ENCODE measurements at places on chromosomes 6 and 20.

- no peak for DNase-seq
These were observed 13.7 kb upstream of the FAM110A start for GRCh38 chr20:819680-820322.

- DNase-seq: no peak
These were observed 7.0 kb upstream of the RREB1 start for GRCh38 chr6:7100753-7101081.

DNA sequence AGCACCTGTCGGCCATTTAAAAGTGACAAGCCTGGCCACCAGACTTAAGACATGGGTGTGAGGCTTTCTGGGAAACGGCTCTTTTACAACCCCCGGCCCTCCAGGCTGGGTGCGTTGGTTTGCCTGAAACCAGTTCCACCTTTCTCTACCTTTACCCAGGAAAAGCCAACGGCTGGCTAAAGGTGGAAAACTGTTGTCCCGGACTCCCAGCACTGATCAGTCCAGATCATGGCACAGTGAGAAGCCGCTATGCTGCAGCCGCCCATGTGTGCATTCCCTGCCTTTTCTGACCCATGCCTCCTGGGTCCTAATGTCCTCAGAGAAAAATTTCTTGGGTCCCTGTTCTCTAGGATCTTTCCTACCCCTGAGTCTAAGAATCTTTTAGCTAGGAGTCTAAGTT lies 655.7 kb upstream of the HS3ST5 start:
- no peak for DNase-seq

DNA sequence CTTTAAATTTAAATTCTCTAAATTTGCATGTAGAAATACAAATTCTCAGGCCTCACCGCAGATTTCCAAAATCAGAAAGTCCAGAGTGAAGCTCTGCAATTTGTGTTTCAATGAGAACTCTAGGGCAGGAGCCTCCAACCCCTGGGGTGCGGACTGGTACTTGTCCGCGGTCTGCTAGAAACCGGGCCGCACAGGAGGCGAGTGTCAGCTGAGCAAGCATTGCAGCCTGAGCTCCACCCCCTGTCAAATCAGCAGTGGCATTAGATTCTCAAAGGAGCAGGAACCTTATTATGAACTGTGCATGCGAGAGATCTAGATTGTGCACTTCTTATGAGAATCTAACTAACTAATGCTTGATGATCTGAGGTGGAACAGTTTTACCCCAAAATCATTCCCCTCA lies 203.0 kb upstream of the PCSK2 start:
- DNase-seq: no peak

DNA sequence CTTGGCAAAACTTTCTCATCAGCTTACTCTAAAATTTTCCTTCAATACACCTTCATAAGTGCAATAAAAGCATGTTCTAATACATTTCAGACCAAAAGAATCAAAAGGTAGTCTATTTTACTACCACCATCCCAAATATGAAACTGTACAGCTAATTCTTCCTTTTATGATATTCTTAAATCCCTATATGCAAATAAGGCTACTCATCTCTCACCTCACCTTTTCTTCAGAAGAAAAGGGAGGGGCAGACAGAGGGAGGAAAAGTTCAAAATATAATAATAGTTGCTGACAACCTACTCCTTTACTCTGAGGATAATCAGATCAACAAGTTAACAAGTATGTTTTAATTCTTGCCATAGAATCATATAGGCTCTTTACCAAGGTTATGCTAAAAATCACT lies 7.4 kb downstream of the C6orf120 start:
- DNase-seq: no peak

DNA sequence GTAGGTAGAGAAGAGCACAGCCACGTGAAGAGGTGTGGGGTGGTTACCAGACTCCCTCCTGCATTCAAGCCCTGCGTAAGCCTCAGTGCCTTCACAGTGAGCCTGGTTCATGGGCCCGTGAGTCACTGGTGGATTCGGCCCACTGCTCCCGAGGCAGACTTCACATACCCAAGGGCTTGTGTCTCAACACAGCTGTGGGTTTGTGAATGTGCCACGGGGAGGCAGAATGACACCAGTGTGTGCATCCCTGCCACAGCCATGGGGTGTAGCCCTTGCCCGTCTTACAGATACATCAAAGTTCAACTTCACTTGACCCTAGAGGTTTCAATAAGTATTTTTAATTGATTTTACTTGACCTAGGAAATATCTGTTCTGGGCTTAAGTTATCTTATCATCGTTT lies 108.5 kb downstream of the MAP3K4 start:
- no peak for DNase-seq

DNA sequence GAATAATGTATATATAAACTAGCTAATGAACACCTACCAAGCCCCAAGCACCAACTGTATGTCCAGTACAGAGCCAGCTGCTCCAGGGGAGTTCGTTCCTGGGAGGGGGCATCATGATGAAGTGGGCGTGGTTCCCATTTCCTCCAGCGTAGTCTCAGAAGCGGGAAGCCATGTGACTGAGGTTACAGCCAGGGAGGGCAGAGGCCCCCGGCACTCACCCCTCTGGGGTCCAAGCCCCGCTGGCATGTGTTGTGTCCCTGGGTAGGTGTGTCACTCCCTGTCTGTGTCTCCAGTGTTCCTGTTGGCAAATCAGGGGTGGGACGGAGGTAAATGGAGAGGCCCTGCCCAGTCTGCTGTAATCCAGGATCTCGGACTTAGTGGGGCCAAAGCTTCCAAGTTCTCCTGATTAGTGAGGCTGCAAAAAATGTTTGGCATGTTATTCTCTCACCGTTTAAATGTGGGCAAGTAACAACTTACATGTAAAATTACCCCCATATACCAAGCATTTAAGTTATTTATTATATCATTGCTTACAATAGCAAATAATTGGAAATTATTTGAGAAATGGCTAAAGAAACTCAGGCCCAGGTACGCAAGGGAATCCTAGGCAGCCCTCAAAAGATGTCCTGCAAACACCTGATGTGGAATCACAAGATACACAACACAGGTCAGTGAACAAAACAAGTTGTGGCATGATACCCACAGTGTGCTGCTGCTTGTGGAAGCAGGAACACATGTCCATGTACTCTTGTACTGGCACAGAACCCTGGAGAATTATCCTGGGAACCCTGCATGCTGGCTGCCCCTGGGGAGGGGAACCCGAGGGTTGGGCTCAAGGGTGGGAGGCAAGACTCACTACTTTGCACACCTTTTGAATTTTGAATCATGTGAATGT lies 22.2 kb downstream of the FAM110A start:
- no peak for DNase-seq

- no peak for DNase-seq
These were observed 10.1 kb upstream of the SCUBE3 start for GRCh38 chr6:35203680-35204079.

DNA sequence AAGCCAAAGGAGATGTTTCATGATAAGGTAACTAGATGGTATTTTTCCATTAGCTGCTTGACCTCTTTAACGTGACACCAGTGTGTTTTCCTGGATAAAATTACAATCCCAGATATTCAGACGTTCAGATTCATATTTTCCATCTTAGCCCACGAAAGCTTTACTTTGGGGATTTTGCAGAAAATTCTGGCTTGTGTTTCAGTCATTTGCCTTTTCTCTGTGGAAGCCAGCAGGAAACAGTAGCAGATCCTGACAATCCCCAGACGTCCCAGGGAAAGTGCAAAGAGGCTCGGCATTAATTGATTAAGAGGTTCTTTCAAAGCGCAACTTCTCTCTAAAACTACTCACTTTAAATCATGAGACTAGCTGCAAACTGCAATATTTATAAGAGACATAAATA lies 243.6 kb downstream of the UST start:
- no peak for DNase-seq

DNA sequence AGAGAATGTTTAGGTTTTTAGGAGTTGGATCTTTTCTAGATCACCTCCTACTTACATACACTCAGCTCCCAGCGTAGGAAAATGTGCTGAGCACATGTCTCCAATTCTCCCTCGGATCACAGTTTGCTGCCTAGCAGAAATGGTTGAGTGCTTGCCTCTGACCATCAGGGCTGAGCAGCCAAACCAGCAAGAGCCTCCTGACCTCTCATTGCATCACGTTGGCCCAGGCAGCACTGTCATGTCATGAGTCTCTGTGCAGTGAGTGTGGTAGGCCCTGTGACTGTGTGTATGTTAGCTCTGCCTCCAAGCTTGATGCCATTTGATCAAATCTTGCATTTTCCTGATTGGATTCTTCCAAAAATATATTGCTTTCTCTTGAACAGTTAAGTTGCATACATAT lies 112.0 kb downstream of the LRRC1 start:
- DNase-seq: no peak

- no peak for DNase-seq
These were observed 65.7 kb downstream of the MRPL14 start for GRCh38 chr6:44061375-44062104.

DNA sequence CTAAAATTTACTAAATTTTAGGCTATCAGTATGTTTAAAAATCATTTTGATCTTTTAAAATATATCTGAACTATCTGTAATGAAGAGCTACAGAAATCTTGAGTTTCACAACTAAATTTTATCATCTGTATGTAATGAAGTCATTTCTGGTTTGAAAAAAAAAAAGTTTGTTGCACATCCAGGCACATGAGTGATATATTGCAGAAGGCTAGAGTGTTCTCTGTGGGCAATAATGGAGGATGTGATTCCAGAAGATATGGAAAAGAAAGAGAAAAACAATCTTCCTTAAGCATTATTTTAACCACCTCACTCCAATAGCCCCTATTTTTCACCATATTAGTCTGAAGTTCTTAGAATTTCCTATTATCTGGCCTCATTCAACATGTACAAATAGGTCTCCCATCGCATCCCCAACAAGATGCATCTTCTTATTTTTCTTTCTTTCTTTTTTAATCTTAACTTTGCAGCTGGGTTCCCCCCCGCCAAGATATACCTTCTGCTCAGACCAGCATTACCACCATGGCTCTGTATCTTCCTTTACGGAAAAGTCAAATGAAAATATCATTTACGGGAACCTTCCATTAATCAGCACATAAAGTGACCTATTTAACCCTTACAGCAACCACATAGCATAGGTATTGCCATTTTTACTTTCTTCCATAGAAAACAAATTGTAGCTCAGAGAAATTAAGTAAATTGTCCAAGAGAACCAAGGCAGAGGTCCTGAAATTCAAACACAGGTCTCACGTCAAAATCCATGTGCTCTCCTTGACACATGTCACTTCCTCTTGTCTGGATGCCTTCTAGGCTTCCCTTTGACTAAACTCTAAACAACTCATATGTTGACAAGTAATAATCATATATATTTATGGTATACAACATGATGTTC lies 116.9 kb downstream of the KIF13A start:
- no peak for DNase-seq
